Stimulated activated CD4-positive, alpha-beta T cell treated with anti-CD3 and anti-CD28 coated beads, TNF-alpha, amount 100 ng/mL, for 1 hour (primary cell): ENCODE measurements at places on chromosomes 13 and 19.

DNA sequence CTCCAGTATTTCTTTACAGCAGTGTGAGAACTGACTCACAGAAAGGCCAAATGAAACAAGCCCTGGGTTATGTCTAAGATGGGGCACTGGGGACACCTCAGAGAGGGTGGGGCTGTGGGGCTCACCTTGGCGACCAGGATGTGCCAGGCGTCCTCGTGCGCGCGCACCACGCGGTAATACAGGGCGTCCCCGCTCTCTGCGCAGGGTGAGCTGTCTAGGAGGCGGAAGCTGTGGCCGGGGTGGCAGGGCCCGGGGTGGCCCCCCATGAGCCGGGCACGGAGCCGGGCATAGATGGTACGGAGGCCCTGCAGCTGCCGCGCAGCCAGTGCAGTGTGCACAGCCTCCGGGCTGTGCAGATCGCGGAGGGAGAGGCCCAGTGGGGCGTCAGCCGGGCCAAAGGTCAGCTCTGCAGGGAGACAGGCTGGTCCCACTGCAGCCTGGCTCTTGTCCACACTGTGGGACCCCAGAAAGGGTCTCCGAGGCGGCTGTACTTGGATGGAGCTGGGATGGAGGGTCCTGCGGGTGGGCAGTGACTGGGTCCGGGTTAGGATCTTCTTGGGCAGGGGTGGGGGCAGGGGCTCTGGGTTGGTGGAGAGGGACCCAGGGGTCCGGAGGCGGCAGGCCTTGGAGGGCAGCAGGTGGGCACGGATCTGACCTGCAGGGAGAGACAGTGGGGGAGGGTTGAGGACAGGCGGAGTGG lies 3.4 kb downstream of the PEAK3 start:
- DNase-seq, result no peak

- DNase-seq, result no peak
Measured at GRCh38 chr19:32403291-32403995, 2.1 kb upstream of the DPY19L3 start.

GRCh38 chr19:53912653-53913052 lies 3.6 kb downstream of the CACNG7 start:
- no peak for DNase-seq

GRCh38 chr13:110477706-110478245 lies 83.7 kb downstream of the RAB20 start:
- DNase-seq, result no peak
